ENCODE measurements at places on chromosomes 13 and 19. TPM values are rescaled to one million over a fixed set of nuclear protein-coding genes. Genes with fewer than 3 reads are reported as not detected.

- no peak for DNase-seq
Measured at GRCh38 chr13:33438918-33439317, 153.4 kb upstream of the STARD13 start.

- DNase-seq, result no peak
Measured at GRCh38 chr13:110454227-110454859, 107.2 kb downstream of the RAB20 start.

Gene BRME1
- 0.84 TPM for total RNA-seq

DNA sequence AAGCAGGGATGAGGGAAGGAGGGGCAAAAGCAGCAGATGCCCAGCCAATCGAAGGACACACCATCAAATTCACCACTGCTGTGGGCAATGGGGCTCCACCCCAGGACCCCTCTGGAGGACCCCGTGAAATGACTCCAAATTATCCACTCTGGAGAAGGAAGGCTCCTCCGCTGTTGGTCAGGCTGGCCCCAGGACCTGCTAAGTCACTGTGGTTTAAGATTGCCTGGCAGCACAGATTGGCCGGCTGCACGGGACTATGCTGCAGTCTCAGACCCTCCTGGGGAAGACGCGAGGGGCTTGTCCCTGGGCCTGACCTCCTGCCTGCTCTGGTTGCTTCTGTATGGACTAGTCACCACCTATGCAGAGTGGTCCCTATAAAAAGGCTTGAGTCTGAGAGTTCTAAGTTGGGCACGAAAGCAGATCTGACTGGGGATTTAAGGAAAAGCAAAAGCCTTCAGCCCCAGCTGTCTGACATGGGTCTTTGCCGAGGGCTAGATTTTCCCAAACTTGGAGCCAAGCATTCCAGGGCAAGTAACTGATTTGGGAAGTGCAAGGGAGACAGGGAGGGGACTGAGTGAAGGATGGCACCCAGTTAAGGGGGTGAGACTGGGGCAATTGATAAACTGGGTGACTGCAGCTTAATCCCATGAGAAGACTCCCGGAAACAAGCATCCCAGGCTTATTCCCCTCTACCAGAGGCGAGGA, 91.7 kb downstream of the TSHZ3 start:
- no peak for DNase-seq

Gene LGALS4
- 0.32 TPM for total RNA-seq

GRCh38 chr13:36353001-36353400, 6.8 kb upstream of the SPART start:
- no peak for DNase-seq

DNA sequence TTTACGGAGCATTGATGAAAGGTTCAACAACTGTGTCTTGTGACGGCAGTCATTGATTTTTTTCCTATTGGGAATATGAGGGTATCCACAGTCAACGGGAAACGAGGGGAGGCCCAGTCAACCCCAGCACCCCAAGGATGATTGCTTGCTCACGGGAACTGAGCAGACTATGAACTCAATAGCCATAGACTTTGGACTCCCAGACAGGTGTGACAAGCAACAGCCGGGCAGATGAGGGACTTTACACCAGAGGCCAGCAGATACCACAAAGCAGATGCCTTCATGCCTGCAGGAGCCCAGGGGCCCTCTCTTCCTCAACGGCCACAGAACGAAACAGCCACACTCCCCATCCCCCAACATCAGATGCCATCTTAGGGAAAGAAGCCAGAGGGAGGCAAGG, 80.3 kb upstream of the FLT1 start:
- no peak for DNase-seq

- DNase-seq, result no peak
Measured at GRCh38 chr19:2638417-2638940, 64.0 kb downstream of the GNG7 start.

DNA sequence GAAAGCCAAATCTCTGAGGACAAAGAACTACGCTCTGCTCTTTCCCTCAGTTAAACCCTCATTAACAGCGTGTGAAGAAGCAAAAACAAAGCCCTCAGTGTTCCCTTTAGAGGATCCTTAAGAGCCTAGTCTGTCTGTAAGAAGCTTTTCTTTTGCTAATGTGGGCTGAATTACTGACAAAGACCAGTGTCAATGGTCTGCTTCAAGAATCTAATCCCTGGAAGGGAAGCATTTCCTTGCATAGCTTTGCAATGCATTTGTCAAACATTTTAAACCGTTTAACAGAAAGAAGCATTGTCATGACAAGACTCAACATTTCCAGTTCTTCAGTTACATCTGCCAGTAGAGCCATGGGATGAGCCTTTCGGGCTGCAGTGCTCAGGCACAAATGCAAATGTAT, 64.9 kb downstream of the EDNRB start:
- DNase-seq, result no peak

Gene CFAP97D2
- total RNA-seq, result not detected

Gene CEACAM8
- total RNA-seq, result not detected

Gene ZNF607
- 11.3 TPM for total RNA-seq

Gene THSD8
- 23.5 TPM for total RNA-seq

DNA sequence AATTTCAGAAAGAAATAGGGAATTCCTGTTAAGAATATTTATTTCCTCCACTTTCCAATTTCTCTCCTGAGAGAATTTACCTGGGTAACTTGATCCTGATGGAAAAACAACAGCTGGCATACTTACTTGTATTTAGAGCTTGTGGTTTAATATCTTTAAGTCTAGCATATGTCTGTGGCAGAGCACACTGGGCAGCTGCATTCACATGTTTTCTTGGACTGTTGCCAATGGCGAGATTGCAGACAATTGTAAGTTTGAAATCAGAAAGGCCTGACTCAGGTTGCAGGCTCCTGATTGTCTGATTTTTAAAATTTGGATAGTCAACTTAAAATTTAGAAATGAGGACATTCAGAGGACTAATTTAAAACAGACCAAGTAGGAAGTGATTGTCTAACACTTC, 66.9 kb downstream of the NHLRC3 start:
- no peak for DNase-seq

DNA sequence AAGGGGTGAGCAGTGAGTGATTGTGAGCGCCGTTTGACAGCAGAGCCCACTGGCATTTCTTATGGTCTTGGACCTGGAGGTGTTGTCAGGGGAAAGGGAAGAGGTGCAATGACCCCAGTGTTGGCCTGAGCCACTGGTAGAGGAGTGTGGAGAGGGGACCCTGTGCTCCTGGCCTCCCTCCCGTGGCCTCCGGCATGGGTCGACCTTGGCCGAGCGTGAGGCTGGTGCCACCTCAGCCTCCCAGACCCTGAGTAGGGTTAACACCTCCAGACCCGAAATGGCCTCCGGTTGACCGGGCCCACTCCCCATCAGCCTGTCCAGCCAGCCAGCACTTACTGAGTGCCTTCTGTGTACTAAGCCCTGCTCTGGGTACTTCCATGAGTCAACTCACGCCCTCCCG, 6.5 kb downstream of the TRAPPC5 start:
- no peak for DNase-seq
